A172 (cell line): ENCODE measurements at places on chromosomes 3 and 15. TPM values are rescaled to one million over a fixed set of nuclear protein-coding genes. Genes with fewer than 3 reads are reported as not detected.

DNA sequence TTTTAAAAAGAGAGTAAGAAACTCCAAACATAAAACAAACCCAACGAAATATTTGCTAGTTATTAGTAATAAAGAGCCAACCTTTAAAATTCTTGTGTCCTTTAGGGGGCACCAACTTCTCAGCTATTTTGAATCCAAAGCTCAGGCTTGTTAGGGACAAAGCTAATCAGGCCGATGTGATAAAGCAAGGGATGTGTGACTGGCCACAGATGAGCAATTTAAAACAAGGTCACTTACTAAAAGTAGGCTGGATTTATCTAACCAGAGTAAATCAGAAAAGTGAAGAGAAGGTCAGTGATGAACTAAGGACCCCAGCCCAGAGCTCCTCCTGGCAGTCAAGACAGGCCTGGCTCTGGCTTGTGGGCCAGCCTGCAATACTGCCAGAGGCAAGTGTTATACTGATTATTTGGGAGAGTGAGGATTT lies 108.5 kb downstream of the CYP19A1 start:
- DNase-seq, result peak; percentile 19

Gene CYP1A1
- 0.17 and 0.22 TPM in 2 replicates for total RNA-seq

DNA sequence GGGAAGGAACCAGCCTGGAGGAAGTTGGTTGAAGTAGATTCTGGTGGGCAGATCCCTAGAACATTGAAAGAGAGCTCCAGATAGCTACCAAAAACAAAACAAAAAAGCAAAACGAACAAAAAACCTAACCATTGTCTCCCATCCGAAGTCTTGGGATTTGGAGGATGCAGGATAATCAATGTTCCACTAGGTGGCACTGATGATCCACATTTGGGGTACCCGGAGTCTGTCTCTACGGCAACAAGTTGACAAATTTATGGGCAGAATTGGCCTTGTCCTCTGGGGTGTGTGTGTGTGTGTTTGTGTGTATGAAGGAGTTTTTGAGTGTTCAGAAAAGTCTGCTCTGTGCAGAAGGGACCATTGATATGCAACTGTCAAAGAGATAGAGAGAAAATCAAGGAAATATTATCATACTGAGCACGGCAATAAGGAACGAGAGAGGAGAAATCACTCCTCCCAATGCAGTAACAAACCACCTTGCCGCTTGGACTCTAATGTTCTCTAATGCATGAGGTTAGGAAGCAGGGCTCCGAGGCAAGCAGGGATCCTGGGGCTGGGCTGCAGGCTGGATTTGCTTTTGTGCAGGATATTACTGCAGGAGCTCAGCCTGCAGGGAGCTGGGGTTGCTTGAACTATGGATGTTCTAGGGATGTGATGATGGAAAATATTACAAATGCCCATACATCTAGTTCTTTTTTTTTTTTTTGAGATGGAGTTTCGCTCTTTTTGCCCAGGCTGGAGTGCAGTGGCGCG lies 59.8 kb upstream of the KLHL25 start:
- DNase-seq, result peak; percentile 51

GRCh38 chr3:31367518-31367917 lies 165.2 kb upstream of the STT3B start:
- DNase-seq, result no peak

- DNase-seq, result no peak
These were observed 10.0 kb downstream of the WNT7A start for GRCh38 chr3:13869761-13870343.

DNA sequence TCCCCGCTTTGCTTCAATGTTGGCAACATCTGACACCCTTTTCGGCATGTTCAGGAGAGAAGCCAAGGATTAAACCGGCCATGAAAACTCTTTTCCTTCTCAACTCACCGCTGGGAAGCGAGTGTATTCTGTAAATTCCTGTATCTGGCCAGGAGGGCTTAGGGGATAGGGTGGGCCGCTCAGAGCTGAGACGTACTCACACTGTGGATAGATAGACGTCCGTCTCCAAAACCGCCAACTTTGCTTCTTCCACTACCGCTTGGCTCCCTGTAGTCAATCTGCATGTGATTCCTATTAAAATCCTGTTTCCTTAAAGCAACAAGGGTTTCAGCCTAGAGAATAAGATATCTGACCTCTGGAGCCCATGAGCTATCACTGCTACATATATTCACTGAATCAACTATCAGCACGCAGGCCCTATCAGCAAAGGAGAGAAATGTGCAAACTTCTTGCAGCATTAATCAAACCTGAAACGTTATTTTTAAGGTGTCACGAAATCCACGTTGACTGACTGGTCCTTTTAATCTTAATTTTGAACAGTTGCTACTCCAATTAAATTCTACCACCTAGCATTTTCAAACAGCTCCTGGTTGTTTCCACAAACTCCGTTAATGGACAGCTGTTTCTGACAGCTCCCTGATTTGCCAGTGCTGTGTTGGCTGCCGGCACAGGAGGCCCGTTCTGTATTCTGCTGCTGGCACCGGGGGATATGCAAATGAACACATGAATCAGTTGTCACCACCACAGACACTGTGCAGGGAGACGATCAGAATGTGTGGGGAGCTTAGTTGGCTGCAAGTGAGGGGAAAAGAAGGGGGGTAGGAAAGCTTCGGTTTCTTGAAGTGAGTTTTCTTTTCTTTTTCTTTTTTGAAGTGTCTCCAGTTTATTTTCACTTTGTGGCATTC lies 438.9 kb upstream of the ARRDC4 start:
- DNase-seq, result no peak

DNA sequence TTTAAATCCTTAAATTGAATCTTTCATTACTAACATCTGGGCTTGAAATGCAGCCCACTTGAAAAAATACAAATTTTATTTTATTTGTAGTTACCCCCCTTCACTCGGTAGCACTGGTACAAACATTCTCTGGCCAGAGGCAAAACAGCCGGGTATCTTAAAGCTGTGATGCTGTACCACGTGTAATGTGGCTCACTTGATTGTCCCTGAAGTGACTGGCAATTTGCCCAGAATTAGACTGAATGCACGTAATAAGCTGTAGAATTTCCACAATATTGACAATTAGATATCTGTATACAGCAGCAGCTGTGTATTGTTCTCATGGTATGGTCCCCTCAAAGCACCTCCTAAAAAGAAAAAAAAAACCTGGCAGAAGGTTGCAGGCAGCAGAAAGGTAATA lies 192.8 kb upstream of the TBC1D5 start:
- DNase-seq, result no peak

DNA sequence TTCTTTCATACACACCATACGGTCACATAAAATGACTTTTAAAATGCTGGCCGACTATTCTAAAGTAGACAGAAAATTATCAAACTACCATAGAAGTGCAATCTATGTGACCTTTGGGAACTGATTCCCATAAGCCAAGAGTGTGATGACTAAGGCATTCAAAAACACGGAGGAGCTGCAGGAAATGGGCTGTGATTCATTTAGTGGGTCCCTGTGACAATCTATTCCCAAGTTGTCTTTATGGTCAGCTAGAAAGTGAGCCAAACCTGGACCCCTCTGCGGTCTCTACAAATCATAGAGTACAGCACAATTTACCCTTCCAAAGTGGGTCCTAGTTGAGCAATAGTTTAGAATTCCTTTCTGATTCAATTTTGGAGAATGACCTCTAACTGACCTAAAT lies 251.5 kb upstream of the CBLB start:
- peak; percentile 73 for DNase-seq

DNA sequence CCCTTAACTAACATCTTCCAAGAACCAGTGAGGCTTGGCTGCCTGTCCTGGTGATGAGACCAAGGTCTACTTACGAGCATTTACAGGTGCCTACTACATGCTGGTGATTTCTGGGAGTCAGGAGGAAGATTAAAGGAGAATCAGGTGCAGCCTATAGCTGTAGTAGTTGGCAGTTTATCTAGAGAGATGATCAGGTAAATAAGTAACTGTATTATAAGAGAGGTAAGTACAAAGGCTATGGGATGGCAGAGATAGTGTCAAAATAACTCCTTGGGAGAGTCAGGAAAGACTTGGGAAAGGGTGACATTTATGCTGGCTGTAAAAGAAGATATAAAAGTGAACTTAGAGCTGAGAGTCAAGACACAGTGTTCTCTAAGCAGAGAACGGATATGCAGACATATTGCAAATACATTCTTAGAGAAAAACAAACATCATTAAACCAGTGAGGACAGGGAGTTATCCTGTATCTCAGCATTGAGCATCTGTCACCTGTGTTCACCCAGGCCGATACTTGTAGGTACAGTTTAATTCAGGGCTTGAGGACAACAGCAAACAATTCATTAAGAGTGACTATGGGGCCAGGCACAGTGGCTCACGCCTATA lies 49.7 kb upstream of the ACP3 start:
- no peak for DNase-seq

Gene NR2F2
- 9.2 and 16.2 TPM in 2 replicates for total RNA-seq
